SHP77 (cell line): ENCODE measurements at places on chromosomes 1 and 21.

- DNase-seq, result no peak
These were observed 443.0 kb upstream of the RUNX1 start for GRCh38 chr21:35491920-35492678.

GRCh38 chr1:243596431-243597062, 253.5 kb downstream of the AKT3 start:
- no peak for DNase-seq

- DNase-seq, result no peak
These were observed 115.1 kb downstream of the SLC30A10 start for GRCh38 chr1:219813294-219813693.

DNA sequence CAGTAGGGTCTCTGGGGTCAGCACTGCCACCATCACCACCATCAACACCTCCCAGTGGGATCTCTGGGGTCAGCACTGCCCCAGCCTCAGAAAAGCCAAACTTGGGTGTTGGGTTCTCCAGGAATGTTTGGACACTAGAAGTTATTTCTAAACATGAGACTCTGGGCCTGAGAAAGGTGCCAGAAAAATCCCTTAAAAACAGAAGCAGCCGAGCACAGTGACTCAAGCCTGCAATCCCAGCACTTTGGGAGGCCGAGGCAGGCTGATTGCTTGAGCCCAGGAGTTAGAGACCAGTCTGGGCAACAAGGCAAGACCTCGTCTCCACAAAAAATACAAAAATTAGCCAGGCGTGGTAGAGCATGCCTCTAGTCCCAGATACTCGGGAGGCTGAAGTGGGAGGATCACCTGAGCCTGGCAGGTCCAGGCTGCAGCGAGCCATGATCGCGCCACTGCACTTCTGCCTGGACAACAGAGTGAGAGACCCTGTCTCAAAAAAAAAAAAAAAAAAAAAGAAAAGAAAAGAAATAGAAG, 470 bp downstream of the PTAFR start:
- DNase-seq, result no peak

- DNase-seq, result no peak
These were observed 70.7 kb upstream of the DAB1 start for GRCh38 chr1:57494530-57495079.

DNA sequence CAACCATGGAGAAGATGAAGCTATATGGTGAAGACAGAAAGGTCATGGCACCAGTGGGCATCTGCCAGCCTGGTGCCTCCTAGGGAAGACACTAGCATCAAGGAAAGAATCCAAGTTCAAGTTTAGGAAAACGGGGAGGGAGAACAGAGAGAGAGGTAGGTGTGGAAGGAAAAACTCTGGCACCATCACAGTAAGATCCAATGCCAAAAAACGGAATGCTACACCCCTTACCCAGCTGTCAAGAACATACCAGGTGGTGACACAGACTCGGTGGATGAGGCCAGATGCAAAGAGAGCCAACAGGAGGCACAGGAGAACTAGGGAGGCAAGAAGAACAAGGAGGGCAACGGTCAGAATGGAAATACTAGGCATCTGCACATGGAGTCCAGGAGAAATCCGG, 3.6 kb downstream of the KRTCAP2 start:
- no peak for DNase-seq

DNA sequence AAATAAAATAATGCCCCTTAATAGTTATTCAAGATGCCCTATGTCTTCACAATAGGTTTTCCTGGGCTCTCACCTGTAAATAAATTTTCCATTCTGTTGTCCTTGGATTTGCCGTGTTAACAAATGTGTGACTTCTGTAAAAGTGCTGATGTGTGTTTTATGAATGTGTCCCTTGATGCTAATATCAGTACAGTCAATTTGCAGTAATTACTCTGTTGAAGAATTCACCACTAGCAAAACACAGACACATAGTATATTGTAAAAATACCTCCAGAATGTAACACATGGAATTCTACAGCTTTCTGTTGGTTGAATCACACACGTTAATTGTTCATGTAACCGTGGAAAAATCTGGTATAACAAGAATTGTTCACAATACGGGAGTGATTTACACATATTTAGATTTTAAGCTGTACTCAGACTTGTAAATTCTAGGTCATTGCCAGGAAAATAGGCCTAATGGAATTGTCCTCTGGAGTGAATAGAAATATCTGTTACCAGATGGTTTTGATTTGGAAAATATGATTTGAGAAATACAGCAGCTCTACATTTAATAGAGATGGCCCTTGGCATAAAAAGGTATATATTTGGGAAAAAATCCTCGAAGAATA, 36.7 kb upstream of the KCNK2 start:
- no peak for DNase-seq
